NCI-H1694 (cell line): ENCODE measurements at places on chromosomes 3 and 15.

GRCh38 chr3:128236657-128237056, 83.4 kb downstream of the EEFSEC start:
- DNase-seq, result peak; percentile 26

GRCh38 chr3:116848248-116848829, 138.8 kb downstream of the TUSC7 start:
- DNase-seq, result no peak

DNA sequence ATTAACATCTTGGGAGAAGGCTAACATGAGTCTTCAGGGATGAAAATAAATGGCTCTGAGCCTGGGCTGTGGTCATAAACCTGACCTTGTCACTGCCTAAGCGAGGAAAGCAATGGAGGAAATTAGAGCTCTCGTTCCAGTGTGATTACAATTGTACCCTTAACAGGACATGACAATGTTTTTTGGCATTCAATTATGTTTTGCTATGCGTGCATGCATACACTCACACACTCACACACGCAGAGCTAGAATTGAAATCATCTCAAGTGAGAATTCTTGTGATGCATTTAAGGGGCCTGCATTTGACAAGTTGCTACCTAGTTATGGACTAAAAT, 24.1 kb downstream of the ZNF80 start:
- DNase-seq, result no peak

DNA sequence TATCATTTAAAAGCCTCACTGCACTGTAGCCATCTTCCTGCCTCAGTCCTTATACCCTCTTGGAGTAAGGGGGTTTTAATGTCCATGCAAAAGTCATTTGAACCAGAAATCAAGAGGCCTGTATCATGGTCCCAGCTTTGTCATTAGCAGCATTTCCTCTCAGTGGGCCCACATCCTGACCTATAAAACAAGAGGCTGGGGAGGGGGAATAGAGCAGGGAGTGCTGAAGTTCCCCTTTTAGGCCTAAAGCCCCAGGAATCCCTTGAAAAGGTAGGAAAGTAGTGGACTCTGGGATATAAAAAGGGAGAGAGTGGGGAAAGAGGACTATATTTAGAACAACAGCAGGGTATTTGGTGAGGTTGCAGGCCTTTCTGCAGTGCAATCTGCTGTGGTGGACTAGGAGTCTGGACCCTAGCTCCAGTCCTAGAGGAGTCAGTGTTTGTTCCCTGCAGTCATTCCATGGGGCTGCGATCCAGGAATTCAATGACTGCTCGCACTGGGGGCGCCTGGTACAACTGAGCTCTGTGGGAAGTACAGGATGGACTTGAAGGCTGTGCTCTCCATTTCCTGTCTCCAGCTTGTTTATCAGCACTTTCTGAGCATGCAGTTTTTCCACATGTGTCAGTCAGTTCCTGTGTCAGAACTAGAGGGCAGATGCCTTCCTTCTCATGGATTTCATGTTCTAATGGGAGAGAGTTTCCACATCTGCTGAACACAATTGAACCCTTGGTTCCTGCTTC, 46.8 kb downstream of the PDHB start:
- DNase-seq, result no peak

DNA sequence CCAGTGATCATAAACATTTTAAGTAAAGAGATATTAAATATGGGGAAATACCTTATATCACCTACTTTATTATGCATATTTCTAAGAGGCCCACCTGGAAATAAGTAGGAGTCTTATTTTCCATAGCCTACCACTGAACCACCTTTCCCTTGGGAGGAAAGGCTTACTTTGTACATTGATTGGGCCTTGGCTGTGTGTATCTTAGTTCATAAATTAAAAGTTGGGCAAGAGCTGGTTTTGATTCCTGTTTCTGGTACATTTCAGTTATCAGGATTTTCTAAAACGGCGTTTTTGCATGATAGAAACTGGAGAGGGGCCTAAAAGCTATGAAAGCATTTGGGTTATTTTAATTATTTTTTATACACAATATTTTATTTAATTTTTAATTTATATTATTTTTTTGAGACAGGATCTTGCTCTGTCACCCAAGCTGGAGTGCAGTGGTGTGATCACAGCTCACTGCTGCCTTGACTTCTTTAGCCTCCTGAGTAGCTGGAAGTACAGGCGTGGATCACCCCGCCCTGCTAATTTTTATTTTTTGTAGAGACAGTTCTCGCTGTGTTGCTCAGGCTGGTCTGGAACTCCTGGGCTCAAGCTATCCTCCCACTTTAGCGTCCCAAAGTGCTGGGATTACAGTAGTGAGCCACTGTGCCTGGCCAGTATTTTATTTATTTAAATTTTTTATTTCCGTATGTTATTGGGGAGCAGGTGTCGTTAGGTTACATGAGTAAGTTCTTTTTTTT, 2.6 kb downstream of the GMPS start:
- no peak for DNase-seq

- no peak for DNase-seq
Measured at GRCh38 chr3:121482660-121483059, 63.1 kb downstream of the POLQ start.

- DNase-seq, result no peak
Measured at GRCh38 chr3:164460851-164461250, 617.4 kb downstream of the SI start.

DNA sequence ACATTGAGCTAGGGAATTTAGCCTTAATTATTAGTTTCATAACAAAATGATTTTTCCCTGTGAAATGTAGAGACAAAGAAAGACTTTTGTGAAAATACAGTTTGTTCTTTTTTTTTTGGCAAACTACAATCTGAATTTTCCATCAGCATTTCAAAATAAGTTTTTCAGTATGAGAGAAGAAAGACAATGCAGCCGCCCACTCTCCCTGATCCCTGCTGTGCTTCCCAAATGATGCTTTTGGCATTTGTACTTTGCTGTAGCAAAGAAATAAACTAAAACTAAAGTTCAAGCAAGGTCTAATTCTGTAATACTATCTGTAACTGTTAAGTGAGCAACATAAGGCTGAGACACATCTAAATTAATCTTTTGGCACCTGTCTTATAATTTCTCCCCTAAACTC, 782.2 kb downstream of the VGLL3 start:
- DNase-seq, result no peak

- DNase-seq, result no peak
Measured at GRCh38 chr15:84079885-84080777, 155.4 kb upstream of the GOLGA6L4 start.

DNA sequence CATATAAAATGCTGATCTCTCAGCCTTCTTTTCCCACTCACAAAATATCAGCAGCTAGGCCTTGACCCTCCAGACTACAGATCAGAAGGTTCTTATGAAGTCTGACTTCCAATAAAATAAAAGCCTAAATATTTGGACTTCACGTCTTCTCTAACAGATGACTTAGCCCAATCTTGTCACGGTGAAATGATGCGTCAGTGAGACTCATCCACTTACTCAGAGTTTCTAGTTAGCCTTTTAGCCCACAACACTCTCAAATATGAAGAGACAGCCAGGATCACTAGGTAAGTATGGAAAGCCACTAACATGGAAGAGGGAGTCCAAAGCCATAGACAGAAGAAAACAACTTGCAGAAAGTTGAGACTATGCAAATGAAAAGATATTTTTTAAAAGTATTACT, 601.2 kb downstream of the PYDC2 start:
- no peak for DNase-seq

DNA sequence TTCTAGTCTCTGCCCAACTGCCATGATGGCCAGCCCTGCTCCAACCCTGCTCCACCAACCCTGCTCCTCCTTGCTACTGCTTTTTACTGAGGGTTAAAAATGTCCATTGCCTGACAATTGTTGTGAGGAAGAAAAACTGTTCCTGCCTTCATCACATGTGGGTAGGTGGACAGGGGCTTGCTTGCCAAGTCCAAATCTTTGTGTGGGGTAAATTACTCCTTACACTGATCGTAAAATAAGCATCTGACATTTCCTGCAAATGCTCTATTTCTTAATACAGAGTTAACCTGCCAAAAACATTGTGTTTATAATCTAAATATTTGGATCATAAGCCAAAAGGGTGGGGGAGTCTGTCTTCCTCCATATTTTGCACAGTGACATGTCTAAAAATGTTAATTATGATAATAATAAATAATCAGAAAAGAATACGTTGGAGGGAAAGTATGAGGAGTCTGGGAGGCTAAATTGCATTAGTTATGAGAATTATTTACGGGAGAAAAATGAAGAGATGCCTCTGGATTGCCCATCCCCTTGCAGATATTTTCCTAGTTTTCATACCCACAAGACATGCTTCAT, 242.5 kb upstream of the TBL1XR1 start:
- DNase-seq, result no peak

DNA sequence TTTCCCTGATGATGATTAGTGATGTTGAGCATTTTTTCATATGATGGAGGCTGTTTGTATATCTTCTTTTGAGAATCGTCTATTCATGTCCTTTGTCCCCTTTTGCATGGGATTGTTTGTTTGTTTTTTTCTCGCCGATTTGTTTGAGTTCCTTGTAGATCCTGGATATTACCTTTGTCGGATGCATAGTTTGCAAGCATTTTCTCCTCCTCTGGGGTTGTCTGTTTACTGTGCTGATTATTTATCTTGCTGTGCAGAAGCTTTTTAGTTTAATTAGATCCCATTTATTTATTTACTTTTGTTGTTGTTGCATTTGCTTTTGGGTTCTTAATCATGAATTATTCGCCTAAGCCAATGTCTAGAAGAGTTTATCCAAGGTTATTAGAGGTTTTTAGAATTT, 232.8 kb downstream of the XXYLT1 start:
- DNase-seq, result no peak

DNA sequence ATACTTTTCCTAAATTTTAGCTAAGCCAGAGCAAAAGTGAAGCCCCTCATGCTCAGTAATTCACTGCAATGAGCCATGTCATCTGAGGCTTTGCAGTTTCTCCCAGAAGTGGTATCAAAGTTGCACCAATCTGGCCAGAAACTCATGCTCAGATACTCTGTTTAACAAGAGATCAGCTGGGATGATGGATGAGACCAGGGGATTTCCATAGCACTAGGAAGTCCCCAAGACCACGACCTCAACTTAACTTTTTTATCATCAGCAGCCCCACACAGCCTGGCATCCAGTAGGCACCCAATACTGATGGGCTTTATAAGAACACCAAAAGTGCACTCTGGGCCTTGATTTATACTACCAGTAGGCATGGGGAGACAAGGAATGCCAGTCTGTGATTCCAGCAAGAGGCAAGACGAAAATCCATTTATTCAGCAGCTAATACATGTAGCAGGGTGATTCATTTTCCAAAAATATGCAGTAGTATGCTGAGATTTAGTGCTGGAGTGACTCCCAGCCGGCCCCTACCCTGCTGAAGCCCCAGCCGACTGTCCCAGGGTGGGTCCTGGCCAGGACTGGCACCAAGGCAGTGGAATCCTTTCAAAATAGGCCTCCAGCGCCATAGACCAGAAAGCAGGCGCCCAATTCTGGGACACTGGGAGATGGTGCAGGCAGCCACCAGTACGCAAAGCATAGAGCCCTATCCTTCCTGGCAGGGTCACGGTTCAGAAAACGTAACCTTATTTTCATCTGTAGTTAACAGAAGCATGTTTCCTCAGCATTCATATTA, 612 bp upstream of the LDHAL6B start:
- DNase-seq, result no peak

DNA sequence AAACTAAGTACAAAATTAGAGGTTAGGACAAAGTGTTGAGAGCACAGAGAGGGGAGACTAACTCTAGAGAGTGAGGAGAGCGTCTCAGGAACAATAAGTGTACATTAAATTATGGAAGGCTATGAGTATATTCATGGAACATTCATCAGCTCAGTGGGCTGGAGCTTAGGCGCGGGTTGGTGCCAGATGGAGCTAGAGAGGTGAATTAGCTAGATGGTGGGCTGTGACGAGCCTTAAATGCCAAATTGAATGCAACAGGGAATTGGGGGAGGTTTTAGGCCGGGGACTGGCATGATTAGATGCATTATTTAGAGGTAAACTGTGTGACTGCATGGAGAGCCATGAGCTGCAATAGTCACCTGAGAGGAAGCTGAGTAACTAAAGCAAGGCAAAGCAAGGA, 97.1 kb downstream of the TMEM108 start:
- DNase-seq, result peak; percentile 14

DNA sequence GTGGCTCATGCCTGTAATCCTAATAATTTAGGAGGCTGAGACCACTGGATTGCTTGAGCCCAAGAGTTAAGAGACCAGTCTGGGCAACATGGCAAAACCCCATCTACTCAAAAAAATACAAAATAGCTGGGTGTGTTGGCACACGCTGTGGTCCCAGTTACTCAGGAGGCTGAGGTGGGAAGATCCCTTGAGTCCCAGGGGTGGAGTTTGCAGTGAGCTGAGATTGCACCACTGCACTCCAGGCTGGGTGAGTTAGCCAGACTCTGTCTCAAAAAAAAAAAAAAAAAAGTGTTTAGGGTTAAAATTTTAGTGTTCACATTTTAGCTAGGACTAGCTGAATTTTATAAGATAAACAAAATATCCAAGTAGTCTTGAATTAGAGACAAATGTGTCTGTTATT, 1340.1 kb upstream of the EPHA6 start:
- DNase-seq, result no peak

GRCh38 chr3:149657321-149657925, 402 bp downstream of the WWTR1 start:
- DNase-seq, result no peak

- no peak for DNase-seq
Measured at GRCh38 chr3:27287052-27287451, 82.1 kb downstream of the NEK10 start.

DNA sequence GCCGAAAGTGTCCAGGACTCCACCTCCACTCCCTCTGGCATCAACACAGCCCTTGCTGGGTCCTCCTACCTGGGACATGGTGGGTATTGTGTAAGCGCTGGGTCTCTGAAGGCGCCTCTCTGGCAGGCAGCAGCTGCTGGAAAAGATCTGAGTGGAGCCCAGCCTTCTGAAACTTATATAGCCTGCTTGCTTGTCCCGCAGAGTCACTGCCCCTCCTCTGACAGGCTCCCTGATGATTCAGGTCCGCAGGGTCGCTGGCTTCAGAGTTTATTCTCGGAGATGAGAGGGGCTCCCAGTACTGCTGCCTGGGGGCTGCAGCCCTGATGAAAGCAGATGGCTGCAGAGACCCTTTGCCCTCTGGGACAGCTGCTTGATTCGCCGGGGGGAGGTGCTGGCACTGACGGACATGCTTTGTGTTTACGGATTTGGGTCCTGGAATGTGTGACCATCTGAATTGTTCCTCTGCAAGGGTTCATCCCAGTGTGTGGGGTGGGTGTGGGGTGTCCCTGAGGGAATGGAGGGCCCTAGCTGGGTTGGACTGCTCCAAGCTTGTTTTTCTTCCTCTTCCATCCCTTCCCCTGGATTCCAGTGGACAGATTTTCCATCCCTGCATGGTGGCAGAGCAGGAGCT, at the start of gene MUSTN1:
MUSTN1 (minus strand) TSS at position 149 of the 631 bp plus-strand sequence; CDS start at position 78, 71 bp downstream.
- no peak for DNase-seq

- DNase-seq, result no peak
Measured at GRCh38 chr3:48960841-48961413, 29.1 kb upstream of the P4HTM start.

- no peak for DNase-seq
Measured at GRCh38 chr15:59839906-59840305, 150.8 kb upstream of the BNIP2 start.

GRCh38 chr3:48784426-48785120, 63.1 kb downstream of the PRKAR2A start:
- no peak for DNase-seq
